ENCODE measurements at places on chromosomes 3 and 15. TPM values are rescaled to one million over a fixed set of nuclear protein-coding genes. Genes with fewer than 3 reads are reported as not detected.

DNA sequence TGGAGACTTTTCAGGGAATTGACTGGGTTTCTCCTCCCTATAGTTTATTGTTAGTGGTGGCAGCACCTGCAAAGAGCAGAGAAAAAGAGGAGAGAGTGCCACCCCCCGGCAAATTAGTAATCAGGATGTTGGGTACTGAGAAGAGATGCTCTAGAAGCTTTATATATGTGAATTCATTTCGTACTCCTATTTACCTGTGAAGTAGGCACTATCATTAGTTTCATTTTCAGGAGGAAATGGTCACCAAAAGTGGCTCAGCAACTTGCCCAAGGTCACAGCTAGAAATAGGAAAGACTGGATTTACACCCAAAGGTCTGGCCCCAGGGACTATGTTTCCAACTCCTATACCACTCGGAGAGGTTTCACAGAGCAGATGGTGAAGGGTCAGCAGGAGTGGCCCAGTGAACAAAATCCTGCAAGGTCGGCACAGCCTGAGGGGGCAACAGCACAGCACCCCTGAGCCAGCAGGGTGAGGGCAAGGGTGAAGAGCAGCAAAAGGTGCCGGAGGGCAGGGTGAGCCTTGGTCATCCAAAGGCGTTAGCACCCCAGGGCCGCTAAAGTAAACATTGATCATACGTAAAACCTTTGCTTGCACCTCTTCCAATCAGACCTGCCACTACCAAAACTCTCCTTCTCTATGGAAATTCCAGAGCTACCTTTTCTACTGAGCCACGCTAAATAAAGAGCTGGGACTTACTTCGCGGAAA lies 23.6 kb downstream of the VGLL4 start:
- no peak for DNase-seq

DNA sequence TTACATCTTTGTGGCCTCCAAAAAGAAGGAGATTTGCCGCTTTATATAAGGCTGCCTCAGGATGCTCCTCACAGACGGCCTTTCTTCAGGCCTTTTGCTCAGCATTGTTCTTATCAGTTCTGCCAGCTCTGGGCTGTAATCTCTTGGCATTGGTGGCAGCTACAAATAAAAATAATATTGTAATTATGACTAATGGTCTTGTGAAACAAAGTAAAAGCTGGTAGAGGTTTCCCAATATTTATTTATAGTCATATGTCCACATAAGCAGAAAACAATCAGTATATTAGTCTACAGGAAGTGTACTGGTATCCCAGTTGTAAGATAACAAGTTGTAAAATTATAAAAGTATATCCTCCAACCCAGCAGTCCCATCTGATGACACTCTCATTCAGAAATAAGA lies 7.3 kb downstream of the NEK4 start:
- DNase-seq = no peak

The IQCH gene
- 14.0 TPM for total RNA-seq

- no peak for DNase-seq
Measured at GRCh38 chr3:61724183-61724582, 162.8 kb downstream of the PTPRG start.

- no peak for DNase-seq
Measured at GRCh38 chr15:86540840-86541467, 461.3 kb downstream of the AGBL1 start.

The TMCO5A gene
- total RNA-seq = not detected

GRCh38 chr3:192825216-192825615 lies 92.4 kb downstream of the MB21D2 start:
- peak; percentile 41 for DNase-seq

- peak; percentile 45 for DNase-seq
Measured at GRCh38 chr3:126394179-126394976, at the start of gene CFAP100. CFAP100 (plus strand) TSS chr3:126394909; CDS start chr3:126396001, 1,092 bp downstream.

DNA sequence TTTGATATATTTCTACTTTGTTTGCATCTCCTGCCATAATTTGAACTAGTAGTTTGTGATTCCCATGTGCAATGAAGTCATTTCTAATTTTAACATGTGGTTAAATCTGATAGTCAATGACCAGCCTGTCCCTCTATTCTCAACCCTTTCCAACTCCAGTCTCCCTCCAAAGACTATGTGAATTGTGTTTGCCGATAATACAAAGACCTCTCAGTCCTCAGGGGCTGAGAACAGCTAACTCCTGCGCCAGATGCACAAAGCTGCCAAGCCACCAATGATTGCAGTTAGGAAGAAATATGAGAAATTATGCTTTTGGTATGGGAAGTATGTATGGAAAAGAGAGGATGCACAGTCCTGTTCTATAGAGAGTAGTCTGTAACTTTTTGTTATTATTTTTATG lies 54.0 kb downstream of the KCNH8 start:
- DNase-seq = no peak

GRCh38 chr15:67192185-67192820 lies 62.2 kb downstream of the AAGAB start:
- no peak for DNase-seq

The ITGB5 gene
- total RNA-seq = 304 TPM

GRCh38 chr3:61650276-61650675 lies 88.9 kb downstream of the PTPRG start:
- DNase-seq = peak; percentile 73

- no peak for DNase-seq
Measured at GRCh38 chr15:49604625-49605409, 15.8 kb downstream of the FAM227B start.

DNA sequence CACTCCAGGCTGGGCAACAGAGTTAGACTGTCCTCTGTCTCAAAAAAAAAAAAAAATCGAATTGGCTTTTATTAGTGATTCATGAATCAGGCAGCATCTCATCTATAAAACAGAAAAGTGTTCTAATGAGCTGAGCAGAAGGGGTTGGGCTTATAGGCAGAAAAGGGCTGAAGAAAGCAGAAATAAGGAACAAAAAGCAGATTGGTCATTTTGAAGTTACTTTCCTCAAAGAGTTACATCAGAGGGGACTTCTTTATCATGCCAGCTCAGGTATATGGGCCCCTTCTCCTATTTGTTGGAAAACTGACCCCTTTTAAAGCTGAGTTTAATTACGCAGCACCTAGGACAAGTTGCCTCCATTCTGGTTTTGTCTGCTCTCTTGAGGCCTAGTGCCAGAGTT lies 722 bp upstream of the POGLUT1 start:
- no peak for DNase-seq

The ERC2 gene
- total RNA-seq = 6.2 TPM

The TPM1 gene
- 1,733 TPM for total RNA-seq

DNA sequence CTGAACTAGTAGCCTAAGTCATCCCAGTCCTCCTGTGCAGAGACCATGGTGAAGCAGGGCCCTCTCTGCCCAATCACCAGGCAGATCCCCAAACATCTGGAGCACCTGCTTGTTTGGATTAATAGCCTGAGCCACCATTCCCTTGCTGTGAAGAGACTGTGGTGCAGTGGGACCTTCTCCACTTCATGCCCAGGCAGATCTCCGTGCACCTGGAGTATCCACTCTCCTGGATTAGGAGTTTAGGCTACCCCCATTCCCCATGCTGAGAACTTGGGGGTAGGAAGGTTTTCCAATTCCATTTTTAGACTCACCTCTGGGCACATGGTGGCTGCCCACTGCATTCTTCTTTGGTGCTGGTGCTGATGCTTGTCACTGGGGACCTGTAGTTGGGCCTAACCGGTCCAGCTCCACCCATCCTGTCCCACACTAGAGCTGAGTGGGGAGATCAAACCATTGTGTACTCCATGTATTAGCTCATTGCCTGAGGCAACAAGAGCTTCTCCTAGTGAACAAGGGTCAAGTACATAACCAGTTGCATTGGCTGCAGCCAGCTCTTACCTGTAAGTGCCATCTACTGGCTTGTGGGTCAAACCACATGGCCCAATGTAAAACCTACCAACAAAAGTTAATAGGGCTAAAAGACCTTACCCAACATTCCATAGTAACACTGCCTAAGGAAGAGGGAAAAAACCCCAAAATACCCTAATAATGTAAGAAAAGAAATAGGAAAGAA lies 382.5 kb upstream of the CBLB start:
- no peak for DNase-seq

GRCh38 chr3:53486961-53487654 lies 7.3 kb upstream of the CACNA1D start:
- no peak for DNase-seq

DNA sequence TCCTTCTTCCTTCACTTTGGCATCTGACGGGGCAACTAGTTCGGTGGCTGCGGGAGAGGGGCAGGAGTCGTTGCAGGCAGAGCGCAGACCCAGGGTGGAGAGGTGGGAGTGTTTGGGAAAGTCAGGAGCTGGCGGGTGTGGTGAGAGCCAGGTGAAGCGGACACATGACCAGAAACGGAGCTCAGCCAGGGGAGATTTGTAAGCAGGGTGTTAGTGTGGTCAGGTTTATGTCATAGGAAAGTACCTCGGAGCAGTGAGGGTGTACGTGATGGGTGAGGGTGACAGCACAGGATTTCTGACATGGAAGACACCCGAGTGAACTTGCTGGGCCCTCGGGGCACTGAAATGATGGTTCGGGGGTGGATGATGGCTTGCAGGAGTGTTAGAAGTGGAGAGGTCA lies 247.4 kb upstream of the TPM1 start:
- no peak for DNase-seq

The OGG1 gene
- total RNA-seq = 11.9 TPM

DNA sequence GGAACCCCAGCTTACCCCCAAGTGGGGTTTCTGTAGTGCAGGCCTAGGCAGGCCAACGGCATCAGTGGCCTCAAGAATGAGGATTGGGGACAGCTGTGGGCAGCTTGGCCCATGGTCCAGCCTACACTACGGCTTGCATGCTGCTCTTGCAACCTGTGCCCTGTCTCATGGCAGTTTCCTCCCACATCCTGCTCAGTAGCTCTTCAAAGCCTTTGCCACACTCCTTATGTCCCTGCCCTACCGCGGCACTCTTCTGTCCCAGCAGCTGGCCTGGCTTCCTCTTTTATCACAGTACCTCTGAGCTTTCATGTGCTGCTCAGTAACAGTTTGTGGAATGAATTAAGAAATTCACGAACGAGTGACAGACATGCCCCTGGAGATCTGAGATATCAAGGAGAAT lies 431.0 kb downstream of the EPHB1 start:
- DNase-seq = no peak

The WNT7A gene
- total RNA-seq = 54.5 TPM

Measured in renal cortical epithelial cell (primary cell).